A549 (cell line): ENCODE measurements at places on chromosomes 12 and 14.
A peak's percentile ranks its signal among the peaks of the same experiment; 100 is the strongest.

GRCh38 chr12:119412811-119413794 is 78.6 kb downstream of the CCDC60 start:
- peak; percentile 54 for DNase-seq

- DNase-seq, result no peak
Measured at GRCh38 chr12:49798248-49798647, 30.0 kb downstream of the NCKAP5L start.

- DNase-seq, result peak; percentile 65
Measured at GRCh38 chr14:80587096-80587724, 354.3 kb downstream of the CEP128 start.

GRCh38 chr14:105099778-105100177 is 34.5 kb upstream of the GPR132 start:
- no peak for DNase-seq

DNA sequence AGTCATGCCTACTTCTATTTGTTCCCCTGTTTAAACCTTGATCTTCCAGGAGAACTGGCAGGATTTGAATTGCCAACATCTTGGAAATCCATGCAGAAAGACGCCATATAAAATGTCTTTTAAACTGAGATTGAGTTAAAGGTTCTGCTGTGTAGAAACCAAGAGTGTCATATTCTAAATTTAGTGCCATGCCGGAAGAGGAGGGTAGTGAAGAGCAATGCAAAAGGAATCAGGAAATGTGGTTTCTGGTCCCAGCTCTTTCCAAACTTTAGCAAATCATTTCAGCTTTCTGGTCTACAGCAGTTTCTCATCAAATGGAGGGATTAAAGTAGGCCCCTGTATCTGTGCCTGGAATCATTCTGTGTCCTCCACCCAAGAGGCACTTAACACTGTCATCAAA is 85.7 kb downstream of the BTG1 start:
- no peak for DNase-seq

DNA sequence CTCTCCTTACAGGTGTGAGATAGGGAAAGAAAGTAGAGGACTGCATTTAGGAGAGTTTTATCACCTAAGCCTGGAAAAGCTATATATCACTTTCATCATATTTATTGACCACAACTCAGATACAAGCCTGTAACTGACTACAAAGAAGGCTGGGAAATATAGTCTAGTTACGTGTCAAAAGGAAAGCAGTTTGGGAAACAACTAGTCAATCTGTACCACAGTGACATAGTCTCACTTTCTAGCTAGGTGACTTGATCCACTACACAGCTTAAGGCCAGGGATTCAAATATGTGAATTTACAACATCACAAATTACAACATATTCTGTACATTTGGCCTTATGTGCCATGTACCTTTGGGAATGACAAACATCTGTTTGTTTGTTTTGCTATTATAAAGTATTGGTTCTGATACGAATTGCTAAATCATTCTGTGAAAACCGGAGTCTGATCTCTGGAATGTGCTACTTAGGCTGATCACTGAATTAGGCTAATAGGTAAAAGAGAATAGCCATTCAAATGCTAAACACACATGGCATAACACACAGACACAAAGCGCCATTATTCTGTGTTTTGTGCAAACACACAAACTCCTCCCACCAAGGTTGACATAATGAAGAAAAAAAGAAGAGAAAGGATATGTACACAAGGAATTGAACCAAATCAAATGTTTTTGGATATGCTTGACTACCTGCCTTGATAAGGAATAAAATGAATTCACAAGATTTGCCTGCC is 279.8 kb downstream of the DUSP6 start:
- DNase-seq, result no peak

GRCh38 chr14:41749429-41749828 is 142.8 kb downstream of the LRFN5 start:
- no peak for DNase-seq

GRCh38 chr14:105841022-105842009 is 314.9 kb downstream of the TMEM121 start:
- no peak for DNase-seq

- no peak for DNase-seq
Measured at GRCh38 chr14:78399316-78399889, 229.2 kb downstream of the NRXN3 start.

DNA sequence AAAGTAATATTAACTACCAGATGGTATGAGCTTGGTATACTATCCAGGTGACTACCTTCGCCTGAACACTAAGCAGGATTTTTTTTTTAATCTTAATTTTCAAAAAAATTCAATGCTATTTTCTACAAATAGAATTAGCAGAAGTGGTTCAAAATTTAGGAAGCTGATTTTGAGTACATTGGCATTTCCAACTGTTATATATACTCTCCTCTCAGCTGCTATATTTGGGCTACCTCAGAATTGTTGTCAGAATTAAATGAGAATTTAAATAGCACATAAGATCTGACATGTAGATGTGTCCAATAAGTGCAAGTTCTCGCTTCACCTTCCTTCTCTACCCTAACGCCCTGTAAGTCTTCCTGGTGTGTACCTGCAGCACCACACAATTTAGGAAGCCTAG is 83.1 kb downstream of the DUSP6 start:
- no peak for DNase-seq
